Liver (tissue), 10 donors: ENCODE measurements at places on chromosomes 7 and 10.

GRCh38 chr10:6473901-6474370, 106.1 kb downstream of the PRKCQ start:
- DNase-seq = no peak

DNA sequence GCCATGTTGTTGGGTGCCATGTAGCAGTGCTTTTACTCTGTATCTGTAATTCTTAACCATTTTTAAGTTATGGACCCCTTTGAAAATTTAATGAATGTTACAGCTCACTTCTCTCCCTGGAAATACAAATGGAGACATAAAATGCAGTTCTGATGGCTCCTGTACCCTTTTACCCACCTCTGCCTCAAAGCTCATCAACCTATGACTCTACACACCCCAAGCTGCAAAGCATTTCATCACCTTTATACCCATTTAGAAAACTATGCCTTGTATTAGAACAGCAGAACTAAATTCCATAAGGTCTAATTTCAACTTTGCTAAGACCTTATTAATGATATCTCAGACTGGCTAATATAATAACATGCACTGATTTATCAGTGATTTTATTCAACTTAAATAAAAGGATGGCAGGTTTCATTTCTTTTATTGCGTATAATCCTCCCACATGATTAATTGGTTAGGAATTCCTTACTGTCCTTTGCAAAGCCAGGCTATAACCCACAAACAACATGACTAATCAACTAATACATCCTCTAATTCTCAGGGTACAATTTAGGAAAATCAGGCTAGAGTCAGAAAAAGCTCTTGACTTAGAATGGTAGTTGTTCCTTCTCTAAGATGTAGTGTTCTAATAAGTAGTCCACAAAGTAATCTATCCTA, 68.1 kb downstream of the CPEB3 start:
- DNase-seq = no peak

- no peak for DNase-seq
Observed at GRCh38 chr10:17236468-17237148, 8.6 kb downstream of the VIM start.

DNA sequence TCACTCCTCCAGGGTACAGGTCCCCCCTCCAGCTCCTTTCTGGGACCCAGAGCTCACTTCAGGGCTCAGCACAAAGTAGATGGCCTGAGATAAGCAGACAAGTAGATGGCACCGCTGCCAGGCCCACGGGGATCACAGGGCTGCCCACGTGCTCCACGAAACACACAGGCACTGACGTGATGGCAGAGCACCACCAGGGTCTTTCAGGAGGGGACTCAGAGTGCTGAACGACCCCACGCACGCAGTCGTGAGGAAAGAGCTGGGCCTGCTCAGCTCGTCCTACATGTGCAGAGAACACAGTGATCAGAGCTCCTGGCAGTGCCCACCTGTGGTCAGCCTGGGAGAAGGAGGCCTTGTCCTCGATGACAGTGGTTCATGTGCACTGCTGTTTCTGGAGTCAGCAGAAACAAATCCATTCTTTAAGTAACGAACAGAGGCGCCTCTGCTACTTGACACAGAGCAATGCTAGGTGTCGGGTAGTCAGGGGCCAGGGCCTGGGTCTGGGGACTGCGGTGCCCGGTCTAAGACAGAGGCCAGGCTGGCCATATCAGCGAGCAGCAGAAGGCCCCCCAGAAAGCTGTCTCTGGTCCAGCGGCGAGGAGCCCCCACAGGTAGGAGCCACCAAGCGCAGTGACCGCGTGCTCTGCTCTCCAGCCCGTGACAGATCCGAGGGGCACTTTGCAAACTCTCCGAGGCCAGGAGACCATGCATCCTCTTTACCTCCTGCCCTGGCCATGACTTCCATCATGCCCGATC, 129.8 kb upstream of the FAM20C start:
- DNase-seq = no peak

DNA sequence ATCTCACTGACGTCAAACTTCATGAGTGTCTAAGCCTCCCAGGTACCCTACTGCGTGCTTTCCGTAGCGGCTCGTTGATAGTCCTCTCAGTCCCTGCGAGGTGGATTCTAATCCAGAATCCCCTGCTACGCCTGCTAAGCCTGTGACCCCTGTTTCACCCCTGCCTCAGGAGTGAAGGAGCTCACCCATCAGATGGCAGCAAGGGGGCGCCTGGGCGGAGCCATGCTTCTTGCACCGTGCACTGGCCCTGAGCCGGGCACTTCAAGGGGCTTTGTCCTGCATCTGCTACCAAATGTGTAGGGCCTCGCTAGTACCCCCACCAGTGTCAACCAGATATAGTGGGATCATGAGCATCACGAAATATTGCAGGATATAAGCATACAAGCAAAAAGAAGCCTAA, 918 bp upstream of the STRA8 start:
- DNase-seq = peak; percentile 52

DNA sequence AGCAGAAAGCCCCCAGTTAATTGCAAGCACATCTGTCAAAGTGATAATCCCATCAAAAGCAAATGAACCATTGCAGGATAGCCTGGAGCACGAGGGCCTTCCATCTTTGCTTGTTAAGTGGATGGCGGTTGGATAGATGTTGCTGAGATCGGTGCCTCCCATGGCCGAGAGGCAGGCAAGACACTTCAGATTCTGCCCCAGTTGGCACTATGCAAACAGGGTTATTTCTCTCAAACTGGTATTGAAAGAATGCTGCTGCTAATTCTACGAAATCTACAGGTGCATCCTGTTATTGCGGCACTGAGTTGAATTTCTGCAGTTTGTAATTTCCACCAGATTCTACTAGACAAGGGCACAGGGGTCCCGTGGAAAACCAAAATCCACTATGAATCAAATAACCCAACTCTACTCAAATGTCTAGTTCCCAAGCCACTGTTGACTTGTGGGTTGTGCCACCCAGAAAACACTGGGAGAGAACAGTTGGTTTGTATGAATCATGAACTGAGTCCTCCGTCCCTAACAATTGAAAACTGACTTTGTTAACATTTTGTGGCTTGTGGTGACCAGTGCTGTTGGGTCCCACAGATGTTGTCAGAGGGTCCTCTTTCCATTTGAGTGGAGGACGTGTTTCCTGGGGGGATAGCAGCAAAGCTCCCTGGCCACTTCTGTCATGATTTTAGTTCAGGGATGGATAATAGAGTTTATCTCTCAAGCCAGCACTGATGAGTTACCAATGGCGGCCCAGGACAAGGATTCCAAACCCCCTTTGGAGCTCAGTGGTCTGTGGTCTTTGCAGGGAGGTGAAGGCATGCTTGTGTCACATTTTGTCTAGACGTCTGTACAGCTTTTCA, 7.1 kb upstream of the IL2RA start:
- no peak for DNase-seq

DNA sequence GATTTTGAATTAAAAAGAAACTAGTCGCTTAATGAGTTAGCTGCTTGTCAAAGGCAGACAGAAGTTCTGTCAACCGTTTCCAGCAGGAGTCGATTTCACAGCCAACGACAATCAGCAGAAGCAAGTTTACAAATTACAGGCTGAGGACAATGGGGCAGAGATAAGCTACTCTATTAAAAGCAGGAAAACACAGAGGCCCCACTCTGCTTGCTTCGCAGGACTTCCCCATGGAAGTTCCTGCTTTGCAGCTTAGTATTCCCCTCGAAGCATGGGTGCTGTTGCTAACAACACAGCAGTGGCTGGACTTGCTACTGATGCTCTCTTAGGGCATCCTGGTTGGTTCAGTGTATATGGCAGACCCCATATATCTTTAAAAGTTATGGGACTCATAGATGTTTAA, 50.8 kb upstream of the KLF6 start:
- DNase-seq = no peak

DNA sequence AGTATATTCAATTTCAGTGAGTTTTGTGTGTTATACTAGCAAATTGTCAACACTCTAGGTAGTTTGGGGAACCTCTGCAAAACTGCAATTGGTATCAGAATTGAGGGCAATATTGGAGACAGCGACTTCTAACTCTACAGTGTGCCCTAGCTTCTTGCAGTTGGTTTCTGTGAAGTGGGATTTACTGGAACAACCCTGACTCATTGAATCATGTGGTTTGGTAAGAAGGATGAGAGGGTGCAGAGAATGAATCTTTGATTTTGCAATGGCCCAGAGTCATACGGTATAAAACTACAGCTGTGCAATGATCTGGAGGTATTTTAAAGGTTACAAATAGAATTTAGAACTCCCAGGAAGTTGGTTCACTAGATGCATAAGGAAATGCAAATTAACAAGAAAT, 129.1 kb upstream of the PPP1R3A start:
- DNase-seq = no peak

- no peak for DNase-seq
Observed at GRCh38 chr7:93690021-93690420, 115.5 kb upstream of the CALCR start.

DNA sequence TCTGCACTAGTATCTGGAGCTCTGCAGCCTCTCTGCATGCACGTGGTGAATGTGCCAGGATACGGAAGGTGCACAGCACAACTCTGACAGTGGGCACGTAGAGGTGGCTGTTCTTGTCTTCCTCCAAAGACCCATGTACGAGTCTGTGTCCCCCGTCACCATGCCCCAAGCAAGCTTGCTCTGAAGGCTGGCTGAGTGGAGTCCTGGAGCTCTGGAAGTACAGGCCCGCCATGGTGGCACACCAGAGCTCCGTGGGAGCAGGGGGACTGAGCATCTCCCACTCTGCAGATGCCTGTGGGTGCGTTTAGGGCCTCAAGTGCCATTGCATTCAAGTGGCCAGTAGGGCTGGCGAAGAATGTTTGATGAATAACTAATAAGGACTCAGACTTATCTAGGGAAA, 17.1 kb downstream of the BCCIP start:
- no peak for DNase-seq

DNA sequence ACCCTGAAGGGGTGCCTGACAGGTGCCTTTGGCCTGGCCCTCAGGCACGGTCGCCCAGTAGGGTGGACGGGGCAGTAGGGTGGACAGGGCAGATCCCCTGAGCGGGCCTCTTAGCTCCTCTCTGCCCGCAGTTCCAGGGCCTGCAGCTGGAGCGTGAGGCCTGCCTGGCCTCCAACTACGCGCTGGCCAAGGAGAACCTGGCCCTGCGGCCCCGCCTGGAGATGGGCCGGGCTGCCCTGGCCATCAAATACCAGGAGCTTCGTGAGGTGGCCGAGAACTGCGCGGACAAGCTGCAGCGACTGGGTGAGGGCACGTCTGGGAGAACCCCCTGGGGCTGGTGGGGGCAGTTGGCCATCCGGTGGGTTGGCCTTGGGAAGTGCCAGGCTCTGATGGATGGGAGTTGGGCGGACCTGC, 1.7 kb downstream of the VPS37D start:
- DNase-seq = no peak

- DNase-seq = no peak
Observed at GRCh38 chr10:46018453-46019176, 11.8 kb downstream of the NCOA4 start.

- DNase-seq = no peak
Observed at GRCh38 chr7:114051871-114052331, 133.1 kb upstream of the PPP1R3A start.

GRCh38 chr7:5452937-5453540, 29.4 kb upstream of the TNRC18 start:
- no peak for DNase-seq

GRCh38 chr7:27149842-27150567, 2.4 kb downstream of the HOXA3 start:
- peak; percentile 32 for DNase-seq

- no peak for DNase-seq
Observed at GRCh38 chr10:93412801-93413200, 69.3 kb downstream of the MYOF start.

- no peak for DNase-seq
Observed at GRCh38 chr10:100020886-100021253, 11.1 kb upstream of the DNMBP start.

DNA sequence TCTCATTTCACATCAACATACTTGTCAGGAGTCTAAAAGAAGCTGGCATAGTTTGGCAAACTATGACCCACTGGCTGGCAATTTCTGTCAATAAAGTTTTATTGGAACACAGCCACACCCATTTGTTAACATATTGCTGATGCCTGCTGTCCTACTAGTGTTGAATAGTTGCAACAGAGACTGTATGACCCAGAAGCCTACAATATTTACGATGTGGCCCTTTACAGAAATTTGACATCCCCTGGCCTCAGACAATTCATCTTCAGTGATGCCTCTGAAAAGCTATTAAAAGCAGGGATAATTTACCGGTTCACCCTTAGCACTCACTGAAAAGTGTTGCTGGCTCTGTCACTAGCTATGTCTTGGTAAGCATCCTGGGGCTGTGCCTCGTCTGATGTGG, 155.2 kb downstream of the ARID5B start:
- no peak for DNase-seq
